NCI-H526 treated with DMSO at 0.1 percent for 48 hours (cell line): ENCODE measurements at places on chromosomes 1 and 21.

DNA sequence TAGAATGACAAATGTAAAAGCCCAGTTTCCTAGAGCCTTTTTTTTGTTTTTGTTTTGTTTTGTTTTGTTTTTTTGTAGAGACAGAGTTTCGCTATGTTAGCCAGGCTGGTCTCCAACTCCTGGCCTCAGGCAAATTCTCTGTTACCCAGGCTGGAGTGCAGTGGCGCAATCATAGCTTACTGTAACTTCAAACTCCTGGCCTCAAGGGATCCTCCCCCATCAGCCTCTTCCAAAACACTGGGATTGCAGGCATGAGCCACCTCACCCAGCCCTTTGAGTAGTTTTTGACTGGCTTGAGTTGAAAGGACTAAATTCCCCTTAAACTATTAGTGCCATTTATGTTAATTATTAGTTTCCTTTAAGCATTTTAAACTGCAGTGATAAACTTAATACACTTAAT lies 28.8 kb upstream of the ZBTB18 start:
- DNase-seq, result no peak

- peak; percentile 34 for DNase-seq
Measured at GRCh38 chr1:48109390-48110013, 112.3 kb upstream of the TRABD2B start.

DNA sequence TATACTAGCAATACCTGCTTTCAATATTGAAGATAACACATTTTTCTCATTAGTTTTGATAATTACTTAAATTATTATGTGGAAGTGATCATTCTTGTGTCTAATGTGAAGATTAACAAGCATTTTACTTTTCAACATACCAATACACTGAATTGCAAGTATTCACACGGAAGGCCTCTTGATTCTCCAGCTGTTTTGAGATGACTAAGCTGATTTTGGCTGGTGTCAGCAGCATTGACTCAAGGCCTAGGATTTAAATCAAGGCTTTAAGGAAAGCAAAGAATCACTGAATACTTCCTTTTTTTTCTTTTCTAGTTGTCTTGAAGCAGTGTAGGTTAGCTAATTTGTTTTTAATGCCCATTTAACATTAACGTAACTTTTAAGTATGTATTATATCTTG lies 373.7 kb downstream of the SRGAP2C start:
- DNase-seq, result no peak

GRCh38 chr1:116488071-116488470 lies 82.8 kb downstream of the CD58 start:
- DNase-seq, result no peak

DNA sequence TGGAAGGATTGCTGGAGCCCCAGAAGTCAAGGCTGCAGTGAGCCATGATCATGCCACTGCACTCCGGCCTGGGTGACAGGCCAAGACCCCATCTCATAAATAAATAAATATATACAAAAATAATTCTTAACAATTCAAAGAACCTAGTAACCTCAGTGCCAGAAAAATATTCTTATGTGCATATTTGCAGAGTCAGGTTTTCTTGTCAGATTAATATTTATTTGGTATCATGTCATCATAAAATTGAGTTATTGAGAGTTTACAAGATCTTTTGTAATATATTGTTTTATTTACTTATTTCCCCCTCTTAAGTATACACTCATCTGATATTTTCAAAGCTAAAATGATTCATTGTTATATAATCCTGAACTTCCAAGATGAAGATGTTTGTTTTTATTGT lies 24.5 kb upstream of the AGL start:
- no peak for DNase-seq

DNA sequence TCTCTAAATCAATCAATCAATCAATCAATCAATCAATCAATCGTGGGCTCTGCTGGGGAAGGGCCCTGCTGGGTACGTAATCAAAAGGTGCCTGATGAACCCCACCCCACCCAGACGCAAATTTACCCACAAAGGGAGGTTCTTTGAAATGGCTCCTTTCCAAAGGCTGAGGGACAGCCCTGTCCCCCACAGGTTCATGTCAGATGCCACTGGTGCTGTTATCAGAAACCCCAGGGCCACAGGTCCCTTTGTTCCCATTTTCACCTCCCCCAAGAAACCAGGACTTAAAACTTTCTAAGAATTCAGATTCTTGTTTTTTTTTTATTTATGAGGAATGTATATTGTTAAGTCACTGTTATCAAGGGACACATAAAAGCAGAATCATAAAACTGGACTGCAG lies 14.2 kb downstream of the CHRNB2 start:
- no peak for DNase-seq

GRCh38 chr1:18948048-18948912 lies 8.2 kb downstream of the IFFO2 start:
- no peak for DNase-seq

- DNase-seq, result no peak
Measured at GRCh38 chr1:182394055-182394775, 2.6 kb upstream of the GLUL start.

DNA sequence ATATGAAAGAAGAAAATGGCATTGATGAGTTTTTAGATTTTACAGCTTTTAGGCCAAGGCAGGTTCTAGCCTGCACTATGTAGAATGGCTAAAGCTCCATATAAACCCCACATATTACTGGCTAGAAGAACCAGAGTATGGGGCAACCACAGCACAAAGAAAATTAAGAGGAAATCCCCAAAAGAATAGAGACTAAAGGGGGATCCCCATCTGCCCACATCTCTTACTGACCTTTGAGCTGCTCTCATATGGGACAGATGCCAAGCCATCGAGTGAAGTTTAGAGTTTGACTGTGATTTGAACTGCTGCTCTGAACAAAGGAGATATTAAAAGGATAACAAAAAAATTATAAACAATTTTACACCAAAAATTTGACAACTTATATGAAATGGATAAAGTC lies 102.2 kb upstream of the HAO2 start:
- DNase-seq, result no peak

DNA sequence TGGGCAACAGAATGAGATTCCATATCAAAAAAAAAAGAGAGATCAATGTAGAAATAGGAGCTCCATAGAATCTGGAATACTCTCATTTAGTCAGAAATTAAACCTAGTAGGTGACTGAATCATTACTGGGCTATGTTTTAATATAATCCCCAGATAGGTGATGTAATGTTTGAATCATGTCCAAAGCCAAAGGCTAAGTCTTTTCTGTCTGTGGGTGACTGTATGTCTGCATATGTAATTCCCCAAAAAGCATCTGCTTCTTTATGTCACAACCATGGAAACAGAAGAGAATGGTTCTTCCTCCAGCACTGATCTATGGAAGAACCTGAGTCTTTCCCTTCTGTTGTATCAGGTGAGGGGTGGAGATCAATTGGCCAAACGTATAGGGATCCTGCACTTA lies 5.8 kb downstream of the LAMC2 start:
- no peak for DNase-seq

DNA sequence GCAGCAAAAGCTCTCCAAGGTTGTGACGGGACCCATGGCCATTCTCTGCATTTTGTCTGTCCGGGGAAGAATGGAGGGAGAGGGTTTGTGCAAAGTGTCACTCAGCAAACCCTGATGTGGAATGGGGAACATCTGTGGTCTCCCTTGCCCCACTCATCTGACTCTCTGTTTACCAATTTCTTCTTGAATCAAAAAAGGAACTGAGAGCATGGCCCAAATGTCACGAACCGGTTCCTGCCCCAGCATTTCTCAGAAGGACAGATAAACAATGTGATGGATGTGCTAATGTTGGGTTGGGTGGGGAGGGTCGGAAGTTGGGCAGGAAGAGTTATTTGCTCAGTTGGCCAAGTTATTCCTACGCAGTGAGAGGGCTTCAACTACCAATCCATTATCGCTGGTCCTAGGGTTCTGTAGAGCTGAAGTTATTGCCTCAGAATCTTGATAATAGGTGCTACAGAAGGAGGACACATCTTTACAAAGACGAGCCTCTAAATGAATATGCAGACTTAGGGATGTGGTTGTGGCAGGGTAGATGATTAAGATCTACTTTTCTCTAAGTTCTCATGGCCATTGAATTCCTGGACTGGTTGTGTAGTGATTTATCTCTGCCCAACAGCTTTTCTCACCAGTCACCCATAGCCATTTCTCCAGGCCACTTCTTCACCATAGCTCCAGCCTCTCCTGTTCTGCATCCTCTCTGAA lies 9.6 kb upstream of the DUSP12 start:
- DNase-seq, result no peak

DNA sequence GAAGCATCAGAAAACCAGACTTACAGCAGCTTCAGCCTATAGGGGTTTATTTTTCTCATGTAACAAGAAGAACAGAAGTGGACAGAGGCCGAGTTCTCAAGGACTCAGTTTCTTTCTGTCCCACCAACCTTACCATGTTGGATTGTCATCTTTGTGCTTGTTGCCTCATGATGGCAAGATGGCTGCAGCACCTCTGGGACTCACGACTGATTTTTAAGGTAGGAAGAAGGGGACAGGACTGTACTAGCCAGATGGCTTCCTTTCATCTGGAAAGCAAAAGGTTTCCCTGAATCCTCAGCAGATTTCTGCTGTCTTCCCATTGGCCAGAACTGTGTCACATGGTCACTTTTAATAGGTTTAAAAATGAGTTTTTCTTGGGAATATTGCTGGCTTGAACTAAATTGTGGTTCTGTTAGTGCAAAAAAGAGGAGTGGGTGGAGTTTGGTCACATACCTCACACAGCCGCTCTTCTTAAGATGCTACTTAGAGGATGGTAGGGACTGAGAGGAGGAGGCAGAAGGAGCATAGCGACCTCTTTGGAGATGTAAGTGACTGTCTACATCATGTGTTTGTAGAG lies 48.1 kb upstream of the ENAH start:
- no peak for DNase-seq

DNA sequence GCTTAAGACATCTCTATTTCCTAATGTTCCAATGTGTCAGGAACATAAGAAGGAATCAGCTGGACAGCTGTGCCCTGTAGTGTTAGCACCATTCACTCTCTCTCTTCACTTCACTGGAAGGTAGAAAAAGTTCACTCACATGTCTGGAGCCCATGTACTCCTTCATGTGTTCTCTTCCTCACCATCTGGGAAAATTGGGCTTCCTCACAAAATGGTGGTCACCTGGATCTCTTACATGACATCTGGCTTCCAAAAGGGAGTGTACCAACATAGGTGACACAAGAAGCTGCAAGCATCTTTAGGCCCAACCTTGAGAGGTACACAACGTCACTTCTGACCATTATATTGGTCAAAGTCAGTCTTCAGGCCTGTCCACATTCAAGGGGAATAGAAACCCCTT lies 882.6 kb downstream of the LTN1 start:
- no peak for DNase-seq

- DNase-seq, result no peak
Measured at GRCh38 chr21:45064091-45064490, 10.3 kb upstream of the ADARB1 start.
